ENCODE measurements at places on chromosomes 3 and 15.

DNA sequence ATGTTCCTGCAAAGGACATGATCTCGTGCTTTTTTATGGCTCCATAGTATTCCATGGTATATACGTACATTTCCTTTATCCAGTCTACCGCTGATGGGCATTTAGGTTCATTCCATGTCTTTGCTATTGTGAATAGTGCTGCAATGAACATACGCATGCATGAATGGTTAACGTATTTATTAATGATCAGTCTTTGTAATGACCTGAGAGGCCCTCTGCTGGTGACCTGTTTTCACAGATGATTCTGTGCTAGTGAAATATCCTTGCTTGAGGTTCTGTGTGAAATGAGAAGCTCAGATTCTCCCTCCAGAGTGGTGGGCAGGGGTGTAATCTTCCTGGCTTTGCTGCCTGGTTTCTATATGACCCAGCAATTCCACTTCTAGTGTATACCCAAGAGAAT, 160.2 kb upstream of the RASGRP1 start:
- no peak for DNase-seq
- H3K27ac ChIP-seq = no peak overlapping the region
- H3K36me3 ChIP-seq = no peaks in the 10 kb centered on the region
- H3K4me3 ChIP-seq = no peak overlapping the region
- no peaks in the 10 kb centered on the region for H3K4me1 ChIP-seq

- peak overlapping the region; percentile 77 for H3K27ac ChIP-seq
- H3K36me3 ChIP-seq = peaks cover 21% of the 10 kb centered on the region
- H3K27me3 ChIP-seq = no peaks in the 10 kb centered on the region
Measured at GRCh38 chr15:60573936-60574335, 95.0 kb upstream of the ICE2 start.

- H3K27me3 ChIP-seq = no peaks in the 10 kb centered on the region
- H3K4me1 ChIP-seq = no peaks in the 10 kb centered on the region
- H3K36me3 ChIP-seq = no peaks in the 10 kb centered on the region
- H3K27ac ChIP-seq = no peak overlapping the region
- no peak overlapping the region for H3K4me3 ChIP-seq
Measured at GRCh38 chr3:123626881-123627280, 42.0 kb upstream of the HACD2 start.

GRCh38 chr3:168671091-168671490, 575.4 kb upstream of the GOLIM4 start:
- no peaks in the 10 kb centered on the region for H3K4me1 ChIP-seq
- no peaks in the 10 kb centered on the region for H3K36me3 ChIP-seq
- DNase-seq = no peak
- H3K27ac ChIP-seq = no peak overlapping the region

GRCh38 chr15:92393071-92393979, at the start of gene ST8SIA2:
Gene ST8SIA2, plus strand, starts transcription at chr15:92393881. Its CDS starts 184 bp downstream, at chr15:92394065.
- H3K36me3 ChIP-seq = no peaks in the 10 kb centered on the region
- H3K27me3 ChIP-seq = peaks cover 64% of the 10 kb centered on the region
- no peak within 1 kb of the TSS for H3K27ac ChIP-seq
- peaks cover 9% of the 10 kb centered on the region for H3K4me1 ChIP-seq

DNA sequence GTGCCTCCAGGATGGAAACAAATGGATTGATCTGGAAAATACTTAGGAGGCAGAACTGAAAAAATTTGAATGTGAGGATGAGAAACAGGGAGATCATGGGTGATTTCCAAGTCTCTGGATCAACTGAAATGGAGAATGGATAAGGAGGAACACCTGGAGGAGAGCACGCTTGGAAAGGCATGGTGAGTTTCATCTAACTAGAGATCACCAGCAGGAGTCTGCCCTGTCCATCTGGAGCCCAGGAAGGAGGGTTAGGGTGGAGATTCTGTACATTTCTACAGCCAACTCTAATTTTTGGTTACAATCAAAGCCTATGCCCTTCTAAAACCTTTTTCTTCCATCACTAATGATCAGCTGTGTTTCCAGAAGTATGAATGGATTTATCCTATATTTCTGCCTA, 995.9 kb upstream of the CFAP20DC start:
- H3K4me3 ChIP-seq = no peak overlapping the region
- peaks cover 14% of the 10 kb centered on the region for H3K36me3 ChIP-seq
- DNase-seq = no peak
- no peak overlapping the region for H3K27ac ChIP-seq
- H3K4me1 ChIP-seq = peaks cover 17% of the 10 kb centered on the region

DNA sequence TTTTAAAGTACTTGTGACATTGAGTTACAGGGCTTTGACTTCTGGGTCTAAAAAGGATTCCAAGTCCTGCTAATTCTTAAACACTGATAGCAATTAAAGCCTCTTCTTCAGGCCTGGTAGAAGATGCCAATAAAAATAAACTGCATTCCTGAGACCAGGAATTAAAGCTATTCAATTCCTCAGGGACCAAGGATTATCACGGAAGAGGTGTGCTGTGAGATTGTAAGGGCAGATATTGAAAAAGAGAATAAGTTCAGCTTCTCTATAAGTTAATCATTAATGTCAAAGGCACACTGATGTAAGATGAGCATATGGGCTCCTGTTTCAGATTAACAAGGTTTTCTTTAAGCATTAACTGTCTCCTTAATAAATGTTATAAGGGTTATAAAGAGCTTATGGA, 611.3 kb downstream of the SI start:
- H3K4me1 ChIP-seq = no peaks in the 10 kb centered on the region
- H3K4me3 ChIP-seq = no peak overlapping the region
- H3K36me3 ChIP-seq = no peaks in the 10 kb centered on the region
- no peak overlapping the region for H3K27ac ChIP-seq
- H3K27me3 ChIP-seq = no peaks in the 10 kb centered on the region
- DNase-seq = no peak

- DNase-seq = no peak
- H3K36me3 ChIP-seq = no peaks in the 10 kb centered on the region
- H3K27ac ChIP-seq = no peak overlapping the region
- no peaks in the 10 kb centered on the region for H3K27me3 ChIP-seq
- H3K4me3 ChIP-seq = no peak overlapping the region
- no peaks in the 10 kb centered on the region for H3K4me1 ChIP-seq
Measured at GRCh38 chr3:60316121-60316797, 935.0 kb downstream of the FHIT start.

GRCh38 chr3:64539451-64540196, 148.2 kb downstream of the ADAMTS9 start:
- H3K36me3 ChIP-seq = no peaks in the 10 kb centered on the region
- no peaks in the 10 kb centered on the region for H3K27me3 ChIP-seq
- DNase-seq = no peak
- H3K4me3 ChIP-seq = no peak overlapping the region
- no peaks in the 10 kb centered on the region for H3K4me1 ChIP-seq

- H3K36me3 ChIP-seq = peaks cover 6% of the 10 kb centered on the region
- H3K4me1 ChIP-seq = peaks cover 14% of the 10 kb centered on the region
- DNase-seq = no peak
- H3K27ac ChIP-seq = no peak overlapping the region
- no peak overlapping the region for H3K4me3 ChIP-seq
Measured at GRCh38 chr3:59836531-59836930, 786.7 kb upstream of the CFAP20DC start.

DNA sequence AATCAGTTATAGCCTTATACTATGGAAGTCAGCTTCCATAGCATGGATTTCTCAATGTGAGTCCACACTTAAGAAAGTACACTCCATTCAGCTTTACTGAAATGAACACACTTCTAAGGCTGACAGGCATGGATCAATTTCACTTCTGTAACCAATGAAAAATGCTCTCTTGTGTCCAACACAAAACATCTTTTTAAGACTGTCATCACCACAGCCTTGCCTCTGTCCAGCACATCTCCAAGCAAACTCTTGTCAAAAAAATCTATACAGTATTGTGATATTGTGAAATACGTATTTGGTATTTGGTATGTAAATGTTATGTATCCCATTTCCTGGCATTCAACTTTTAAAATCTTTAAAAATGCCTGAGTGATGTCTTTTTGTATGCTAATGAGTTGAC, 208.7 kb downstream of the RAP2B start:
- H3K36me3 ChIP-seq = no peaks in the 10 kb centered on the region
- H3K4me1 ChIP-seq = no peaks in the 10 kb centered on the region
- H3K27ac ChIP-seq = no peak overlapping the region
- no peak overlapping the region for H3K4me3 ChIP-seq
- no peaks in the 10 kb centered on the region for H3K27me3 ChIP-seq

DNA sequence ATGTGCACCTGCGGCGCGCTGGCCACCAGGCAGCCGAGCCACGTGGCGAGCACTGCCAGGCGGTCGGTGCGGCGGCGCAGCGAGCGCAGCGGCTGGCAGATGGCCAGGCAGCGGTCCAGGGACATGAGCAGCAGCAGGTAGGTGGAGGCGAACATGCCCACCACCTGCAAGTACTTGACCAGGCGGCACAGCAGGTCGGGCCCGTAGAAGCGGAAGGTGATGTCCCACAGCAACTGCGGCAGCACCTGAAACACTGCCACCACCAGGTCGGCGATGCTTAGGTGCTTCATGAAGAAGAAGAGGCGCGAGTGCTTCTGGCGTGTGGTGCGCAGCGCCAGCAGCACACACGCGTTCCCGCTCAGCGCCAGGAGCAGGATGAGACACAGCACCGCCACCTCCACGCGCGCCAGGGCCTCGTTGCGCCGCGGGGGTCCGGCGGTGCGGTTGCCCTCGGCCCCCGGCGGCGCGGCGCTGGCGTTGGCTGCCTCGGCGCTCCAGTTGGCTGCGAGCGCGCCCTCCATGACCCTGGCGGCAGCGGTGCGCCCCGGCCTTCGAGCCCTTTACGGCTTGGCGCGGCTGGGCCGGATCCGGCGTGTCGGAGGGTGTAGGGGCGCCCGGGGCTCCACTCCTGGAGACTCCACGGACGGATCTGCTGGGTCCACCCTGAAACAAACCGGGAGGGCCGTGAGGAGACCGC, 1.6 kb downstream of the OXTR start:
- H3K27ac ChIP-seq = no peak overlapping the region

DNA sequence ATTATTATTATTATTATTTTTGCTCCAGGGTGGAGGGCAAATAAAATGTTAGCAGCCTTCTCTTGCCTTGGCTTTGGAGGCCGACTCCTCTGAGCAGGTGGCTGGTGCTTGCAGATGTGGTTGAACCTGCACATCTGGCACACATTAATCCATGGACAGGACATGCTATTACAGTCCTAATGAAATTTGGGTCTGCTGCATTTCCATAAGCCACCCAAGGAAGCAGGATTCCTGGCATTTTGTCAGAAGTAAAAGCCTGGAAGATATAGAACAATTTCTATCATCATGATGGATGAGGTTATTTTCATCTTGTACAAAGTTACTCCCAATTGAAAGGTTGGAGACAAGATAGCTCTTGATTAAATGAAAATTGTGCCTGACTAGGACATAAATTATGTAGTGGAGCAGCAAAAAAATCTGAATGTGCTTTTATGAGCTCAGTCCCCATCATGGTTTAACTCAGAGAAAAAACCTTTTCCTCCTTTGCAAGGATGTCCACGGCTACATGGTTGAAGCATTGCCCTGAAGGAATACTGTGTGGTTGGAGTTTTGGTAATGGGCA, 130.9 kb upstream of the RGMA start:
- DNase-seq = no peak
- H3K4me3 ChIP-seq = no peak overlapping the region
- H3K36me3 ChIP-seq = no peaks in the 10 kb centered on the region
- H3K4me1 ChIP-seq = no peaks in the 10 kb centered on the region
- H3K27ac ChIP-seq = no peak overlapping the region

DNA sequence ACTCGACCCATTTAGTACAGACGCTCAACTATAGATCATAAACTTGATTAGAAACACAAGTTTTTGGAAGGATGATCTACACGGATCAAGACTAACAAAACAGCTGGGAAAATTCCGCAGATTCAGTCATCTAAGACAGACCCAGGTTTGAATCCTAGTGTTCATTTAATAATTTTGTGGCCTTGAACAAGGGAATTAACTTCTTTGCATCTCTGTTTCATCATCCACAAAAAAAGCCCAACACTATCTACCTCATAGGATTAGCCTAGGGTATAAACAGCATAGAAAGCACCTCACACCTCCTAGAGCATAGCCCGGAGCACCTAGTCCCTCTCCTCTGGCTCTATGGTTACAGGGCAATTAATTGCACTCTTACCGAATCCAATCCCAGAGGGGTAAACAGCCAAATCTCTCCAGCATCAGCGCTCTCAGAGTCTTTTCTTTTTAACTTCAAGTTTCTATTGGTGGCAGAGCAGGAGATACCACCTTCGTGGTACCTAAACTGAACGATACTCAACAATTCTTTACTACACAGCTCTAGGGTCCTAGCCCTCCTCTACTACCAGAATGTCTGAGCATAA, 3.5 kb downstream of the TBL1XR1 start:
- no peaks in the 10 kb centered on the region for H3K27me3 ChIP-seq
- peaks cover 38% of the 10 kb centered on the region for H3K36me3 ChIP-seq
- peak overlapping the region; percentile 100 for H3K4me3 ChIP-seq
- DNase-seq = no peak

- H3K4me1 ChIP-seq = peaks cover 12% of the 10 kb centered on the region
- no peaks in the 10 kb centered on the region for H3K36me3 ChIP-seq
- peak within 1 kb of the TSS; percentile 19 for H3K27ac ChIP-seq
- peak; percentile 45 for DNase-seq
- peaks cover 58% of the 10 kb centered on the region for H3K27me3 ChIP-seq
Measured at GRCh38 chr3:37861620-37862041, at the start of gene CTDSPL. Gene CTDSPL, plus strand, starts transcription at chr3:37861880. Its CDS starts 320 bp downstream, at chr3:37862200.

DNA sequence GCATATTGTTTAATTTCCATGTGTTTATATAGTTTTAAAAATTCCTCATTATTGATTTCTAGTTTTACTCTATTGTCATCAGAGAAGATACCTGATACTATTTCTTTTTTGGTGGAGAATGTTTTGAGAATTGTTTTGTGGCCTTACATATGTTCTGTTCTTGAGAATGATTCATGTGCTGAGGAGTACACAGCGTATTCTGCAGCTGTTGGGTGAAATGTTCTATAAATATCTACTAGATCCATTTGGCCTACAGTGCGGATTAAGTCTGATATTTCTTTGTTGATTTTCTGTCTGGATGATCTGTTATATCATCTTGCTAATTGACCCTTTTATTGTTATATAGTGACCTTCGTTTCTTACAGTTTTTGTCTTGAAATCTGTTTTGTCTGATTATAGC, 109.7 kb downstream of the UBE2E2 start:
- H3K27ac ChIP-seq = no peak overlapping the region
- peaks cover 1% of the 10 kb centered on the region for H3K4me1 ChIP-seq
- DNase-seq = no peak
- H3K4me3 ChIP-seq = no peak overlapping the region

DNA sequence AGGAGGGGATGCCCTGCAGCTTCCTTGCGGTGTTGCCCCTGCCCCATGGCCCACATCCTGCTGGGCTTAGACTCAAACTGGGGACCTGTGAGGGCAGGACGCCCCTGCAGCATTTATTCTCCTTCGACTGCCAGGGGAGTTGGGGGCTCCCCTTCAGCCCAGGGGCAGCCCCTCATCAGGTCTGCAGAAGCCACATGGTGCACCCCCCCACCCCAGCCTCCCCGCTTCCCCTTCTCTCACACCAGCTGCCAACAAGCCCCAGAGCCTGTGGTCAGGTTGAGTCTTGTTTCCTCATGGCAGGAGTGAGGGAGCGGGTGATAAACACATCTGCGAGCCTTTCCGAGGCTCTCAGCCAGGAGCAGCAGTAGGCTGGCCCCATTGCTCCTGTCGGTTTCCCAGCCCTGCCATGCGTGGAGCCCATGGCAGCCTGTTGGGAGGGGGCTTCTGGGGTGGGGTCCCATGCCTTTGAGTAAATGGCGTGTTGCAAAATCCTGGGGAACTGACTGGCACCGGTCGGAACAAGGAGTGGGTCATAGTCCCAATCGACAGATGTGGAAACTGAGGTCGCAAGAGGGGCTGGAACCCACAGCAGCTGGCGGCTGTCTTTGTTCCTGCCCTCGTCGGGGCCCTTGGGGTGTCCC, 27.8 kb downstream of the WNT7A start:
- no peak for DNase-seq
- no peak overlapping the region for H3K27ac ChIP-seq
- H3K4me3 ChIP-seq = no peak overlapping the region

Measured in activated naive CD8-positive, alpha-beta T cell treated with anti-CD3 and anti-CD28 coated beads, Interleukin-2, amount 10 ng/mL, durations not matched to agents 7 days and 5 days (primary cell).